Activated gamma-delta T cell treated with Interleukin-2 at 50 U/mL for 16 hours (primary cell): ENCODE measurements at places on chromosomes 6 and 20.
A peak's percentile ranks its signal among the peaks of the same experiment; 100 is the strongest.

DNA sequence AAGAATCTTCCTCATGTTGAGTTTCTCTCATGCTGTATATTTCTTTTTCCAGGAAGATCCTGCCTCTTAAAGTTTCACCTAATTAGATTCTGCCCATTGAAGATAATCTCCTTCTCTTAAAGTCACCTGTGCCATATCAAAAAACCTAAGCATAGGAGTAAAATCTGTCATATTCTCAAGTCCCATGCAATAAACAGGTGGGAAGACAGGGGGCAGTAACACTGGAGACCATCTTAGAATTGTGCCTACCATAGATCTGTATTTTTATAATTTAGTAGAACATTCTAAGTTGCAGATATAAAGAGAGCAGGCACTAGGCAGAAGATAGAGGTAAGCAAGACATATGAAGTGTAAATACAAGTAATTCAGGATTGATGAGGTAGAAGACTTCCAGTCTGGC, 763.5 kb upstream of the MANEA start:
- no peak for DNase-seq

GRCh38 chr6:109059153-109059552, 35.5 kb downstream of the SESN1 start:
- DNase-seq: no peak

- DNase-seq: no peak
Measured at GRCh38 chr20:15122613-15123012, 785.2 kb upstream of the FLRT3 start.

DNA sequence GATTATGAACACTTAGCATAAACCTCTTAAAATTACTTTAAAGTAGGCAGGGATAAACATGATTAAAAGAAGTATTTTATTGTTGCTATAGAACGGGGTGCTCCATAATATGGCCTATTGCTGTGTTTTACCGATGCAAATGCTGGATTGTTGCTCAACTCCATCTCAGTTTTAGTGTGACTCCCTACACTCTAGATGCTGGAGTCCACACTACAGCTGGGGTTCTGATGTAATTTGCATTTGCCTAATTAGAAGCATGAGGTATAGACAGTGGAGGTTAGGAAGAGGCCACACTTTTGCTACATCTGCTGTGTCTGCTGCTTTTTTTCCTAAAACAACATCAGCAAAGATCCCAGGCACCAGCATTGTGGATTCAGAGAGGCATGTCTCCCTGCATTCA, 6.7 kb upstream of the HMGN3 start:
- no peak for DNase-seq

GRCh38 chr6:21384216-21384615, 209.3 kb upstream of the SOX4 start:
- DNase-seq: no peak

DNA sequence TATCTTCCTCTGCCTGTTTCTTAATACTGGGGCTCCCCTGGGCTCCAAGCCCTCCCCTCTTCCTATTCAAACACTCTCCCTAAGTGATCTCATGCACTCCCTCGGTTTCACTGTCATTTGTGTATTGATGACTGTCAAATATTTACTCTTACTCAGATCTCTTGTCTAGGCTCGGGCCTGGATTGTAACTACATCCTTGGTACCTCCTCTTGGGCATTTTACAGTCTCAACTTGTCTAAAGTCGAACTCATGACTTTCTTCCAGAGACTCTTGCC, 189.4 kb upstream of the PRDM1 start:
- no peak for DNase-seq

GRCh38 chr6:123805921-123806320, 2.3 kb downstream of the NKAIN2 start:
- no peak for DNase-seq

DNA sequence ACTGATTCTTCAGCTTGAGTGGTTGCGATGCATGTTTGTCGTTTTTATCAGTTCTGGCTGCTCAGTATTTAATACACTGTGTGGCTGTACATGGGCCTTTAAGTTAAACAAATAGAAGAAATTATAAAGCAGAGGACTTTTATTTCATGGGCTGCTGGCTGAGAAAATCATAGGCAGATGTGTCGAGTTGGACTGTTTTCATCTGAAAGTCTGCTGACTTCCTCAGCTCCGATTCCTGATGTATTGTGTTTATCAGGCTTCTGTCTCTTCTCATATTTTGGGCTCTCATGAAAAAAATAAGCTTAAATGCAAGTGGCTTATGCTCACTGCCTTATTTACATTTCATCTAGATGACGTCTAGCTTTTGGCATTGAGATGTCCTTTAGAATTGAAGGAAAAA, 129.5 kb upstream of the GGTLC1 start:
- DNase-seq: no peak

DNA sequence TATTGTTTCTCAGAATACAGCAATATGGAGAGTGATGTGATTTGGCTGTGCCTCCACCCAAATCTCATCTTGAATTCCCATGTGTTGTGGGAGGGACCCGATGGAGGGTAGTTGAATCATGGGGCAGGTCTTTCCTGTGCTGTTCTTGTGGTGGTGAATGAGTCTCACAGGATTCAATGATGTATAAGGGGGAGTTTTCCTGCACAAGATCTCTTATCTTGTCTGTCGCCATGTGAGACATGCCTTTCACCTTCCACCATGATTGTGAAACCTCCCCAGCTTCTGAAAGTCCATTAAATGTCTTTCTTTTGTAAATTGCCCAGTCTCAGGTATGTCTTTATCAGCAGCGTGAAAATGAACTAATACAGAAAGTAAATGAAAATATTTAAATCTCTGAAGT, 234.8 kb upstream of the TENT5A start:
- DNase-seq: no peak

GRCh38 chr6:11094411-11094851, 797 bp downstream of the SMIM13 start:
- DNase-seq: peak; percentile 24

DNA sequence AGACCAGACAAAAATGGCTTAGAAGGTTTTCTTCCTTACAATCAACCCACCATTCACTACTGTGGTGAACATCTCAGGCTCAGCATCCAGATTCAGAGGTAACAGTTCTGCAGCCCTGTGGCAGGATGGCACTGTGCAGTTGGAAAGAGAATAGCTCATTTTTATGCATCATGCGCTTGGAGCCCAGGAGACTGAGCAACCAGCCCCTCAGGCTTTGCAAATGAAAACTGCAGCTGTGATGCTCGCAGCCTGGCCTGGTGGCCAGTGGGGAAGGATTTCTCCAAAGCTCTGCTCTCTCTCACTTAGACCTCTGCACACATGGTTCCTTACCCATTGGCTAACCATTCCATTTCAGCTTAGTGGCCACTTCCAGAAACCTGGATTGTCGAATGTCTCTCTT, 45.8 kb downstream of the GABRR2 start:
- no peak for DNase-seq

- no peak for DNase-seq
Measured at GRCh38 chr6:20056350-20056992, 155.8 kb downstream of the MBOAT1 start.

DNA sequence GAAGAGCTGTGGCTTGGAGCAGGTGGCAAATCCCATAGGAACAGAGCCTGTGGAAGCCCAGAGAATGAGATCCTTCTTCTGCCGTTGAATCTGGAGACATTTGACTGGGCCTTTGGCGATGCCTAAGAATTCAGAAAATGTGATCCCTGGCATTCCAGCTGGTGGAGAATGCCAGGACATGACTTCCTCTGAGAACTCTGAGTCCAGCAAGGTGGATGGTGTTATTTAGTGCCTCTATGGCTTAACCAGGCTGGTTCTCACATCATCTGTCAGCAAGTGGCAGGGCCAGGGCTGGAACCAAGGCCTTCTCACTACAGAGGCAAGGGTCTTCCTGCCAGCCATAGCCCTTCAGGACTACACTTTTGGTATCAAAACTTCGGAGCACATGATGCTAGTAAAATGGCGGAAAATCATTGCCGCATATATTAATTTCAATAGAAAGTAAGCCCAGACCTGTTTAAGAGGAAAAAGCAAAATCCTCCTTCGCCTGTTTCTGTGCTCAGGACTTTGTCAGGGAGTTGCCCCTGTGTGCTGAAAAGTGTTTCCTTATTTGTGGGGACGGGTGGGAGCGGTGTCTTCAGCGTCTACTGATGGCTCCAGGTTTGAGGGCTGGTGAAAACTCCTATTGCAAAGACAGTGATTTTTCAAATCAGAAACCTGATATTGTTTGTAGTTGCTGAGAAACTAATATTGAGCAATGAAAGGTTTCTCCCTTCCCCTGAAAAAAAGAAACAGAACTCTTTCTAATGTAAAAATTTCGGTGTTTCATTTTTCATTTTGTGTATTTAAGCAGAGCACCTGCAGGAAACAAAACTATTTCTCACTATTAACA, 23.9 kb downstream of the DUSP22 start:
- no peak for DNase-seq

GRCh38 chr6:22053391-22053997, 243.3 kb downstream of the PRL start:
- DNase-seq: no peak

DNA sequence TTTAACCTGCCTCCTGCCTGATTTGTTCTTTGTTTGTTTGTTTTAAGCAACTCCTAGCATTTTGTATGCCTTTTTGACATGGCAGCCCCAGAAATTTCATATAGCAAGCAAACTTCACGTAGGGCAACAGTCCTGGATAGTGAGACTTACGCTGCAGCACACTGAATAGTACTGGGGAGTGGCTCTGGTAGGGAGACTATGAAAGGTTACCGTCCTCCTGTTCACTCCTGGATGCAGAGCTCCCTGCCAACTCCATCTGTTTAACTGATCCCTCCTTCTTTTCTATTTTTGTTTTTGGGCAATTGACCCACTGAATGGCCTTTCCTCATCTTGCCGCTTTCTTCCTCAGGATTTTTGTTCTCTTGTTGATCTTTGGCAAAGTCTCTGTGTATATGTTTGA, 44.5 kb upstream of the BMP6 start:
- DNase-seq: no peak

DNA sequence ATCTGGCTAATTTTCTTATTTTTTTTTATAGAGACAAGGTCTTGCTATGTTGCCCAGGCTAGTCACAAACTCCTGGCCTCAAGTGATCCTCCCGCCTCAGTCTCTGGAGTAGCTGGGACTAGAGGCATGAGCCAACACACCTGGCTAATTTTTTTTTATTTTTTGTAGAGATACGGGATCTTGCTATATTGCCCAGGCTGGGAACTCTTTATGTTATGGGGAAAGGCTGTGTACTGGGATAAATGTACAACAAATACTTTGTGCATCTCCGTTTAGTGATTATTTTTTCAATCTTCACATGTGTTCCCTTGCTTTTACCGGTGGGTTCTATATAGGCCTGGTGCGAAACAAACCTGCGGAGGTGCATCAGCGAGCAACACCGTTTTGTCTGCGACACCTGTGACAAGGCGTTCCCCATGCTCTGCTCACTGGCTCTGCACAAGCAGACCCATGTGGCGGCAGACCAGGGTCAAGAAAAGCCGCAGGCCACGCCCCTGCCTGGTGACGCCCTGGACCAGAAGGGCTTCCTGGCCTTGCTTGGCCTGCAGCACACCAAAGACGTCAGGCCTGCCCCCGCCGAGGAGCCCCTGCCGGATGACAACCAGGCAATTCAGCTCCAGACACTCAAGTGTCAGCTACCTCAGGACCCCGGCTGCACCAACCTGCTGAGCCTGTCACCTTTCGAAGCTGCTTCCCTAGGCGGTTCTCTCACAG, 84.2 kb downstream of the SSR1 start:
- no peak for DNase-seq

GRCh38 chr6:7787731-7788130, 61.8 kb downstream of the BMP6 start:
- DNase-seq: no peak

- peak; percentile 20 for DNase-seq
Measured at GRCh38 chr20:44610313-44610962, 28.1 kb downstream of the PKIG start.

DNA sequence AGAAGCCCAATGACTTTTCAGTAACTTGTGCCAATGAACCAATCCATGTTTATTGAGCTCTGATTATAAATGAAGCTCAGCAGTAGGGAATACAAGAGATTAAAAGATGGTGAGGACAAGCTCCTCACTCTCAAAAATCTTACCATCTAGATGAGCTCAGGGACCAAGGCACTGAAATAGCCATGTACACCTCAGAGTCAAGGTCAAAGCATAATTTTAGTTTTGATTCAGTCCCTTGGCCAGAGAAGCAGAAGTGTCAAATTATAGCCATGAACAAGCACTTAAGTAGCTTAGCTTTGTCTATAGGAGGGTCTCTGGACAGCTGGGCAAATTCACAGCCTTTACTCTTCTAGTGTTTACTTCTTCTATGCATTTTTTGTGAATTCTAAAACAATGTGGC, 131.0 kb upstream of the DTNBP1 start:
- no peak for DNase-seq

GRCh38 chr6:33372526-33373123, 19.0 kb upstream of the KIFC1 start:
- DNase-seq: no peak

DNA sequence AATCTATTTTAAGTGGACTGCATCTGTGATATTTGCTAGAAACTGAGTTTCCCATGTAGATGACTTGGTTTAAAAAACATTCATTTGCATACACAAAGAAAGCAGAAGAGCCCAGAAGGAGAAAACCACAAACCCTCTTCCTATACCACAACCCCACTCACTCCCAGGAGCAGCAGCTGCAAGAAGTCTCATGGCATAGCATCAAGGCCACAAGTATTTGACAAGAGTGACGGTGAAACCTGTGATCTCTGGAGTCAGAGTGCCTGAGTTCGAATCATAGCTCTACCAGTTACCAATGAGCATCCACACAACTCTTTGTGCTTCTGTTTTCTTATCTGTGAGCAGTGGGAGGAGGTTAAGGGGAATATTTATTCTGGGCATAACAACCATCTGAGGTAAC, 44.7 kb upstream of the SIRPG start:
- no peak for DNase-seq
